ENCODE measurements at places on chromosomes 13 and 19.

DNA sequence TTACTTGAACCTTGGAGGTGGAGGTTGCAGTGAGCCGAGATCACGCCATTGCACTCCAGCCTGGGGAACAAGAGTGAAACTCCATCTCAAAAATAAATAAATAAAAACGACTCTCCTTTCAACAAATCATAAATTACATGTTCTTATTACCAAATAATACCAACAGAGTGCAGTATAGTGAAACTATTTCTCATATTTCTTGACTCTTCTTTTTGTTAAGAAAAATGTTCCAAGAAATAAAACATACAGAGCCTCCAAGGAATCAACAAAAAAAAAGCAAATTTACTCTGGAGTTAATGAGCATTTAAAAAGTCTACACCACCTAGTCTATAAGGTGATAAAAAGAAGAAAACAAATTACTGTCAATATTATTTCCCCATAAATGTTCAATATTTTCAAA, 188.8 kb downstream of the KLF12 start:
- DNase-seq = peak; percentile 58

DNA sequence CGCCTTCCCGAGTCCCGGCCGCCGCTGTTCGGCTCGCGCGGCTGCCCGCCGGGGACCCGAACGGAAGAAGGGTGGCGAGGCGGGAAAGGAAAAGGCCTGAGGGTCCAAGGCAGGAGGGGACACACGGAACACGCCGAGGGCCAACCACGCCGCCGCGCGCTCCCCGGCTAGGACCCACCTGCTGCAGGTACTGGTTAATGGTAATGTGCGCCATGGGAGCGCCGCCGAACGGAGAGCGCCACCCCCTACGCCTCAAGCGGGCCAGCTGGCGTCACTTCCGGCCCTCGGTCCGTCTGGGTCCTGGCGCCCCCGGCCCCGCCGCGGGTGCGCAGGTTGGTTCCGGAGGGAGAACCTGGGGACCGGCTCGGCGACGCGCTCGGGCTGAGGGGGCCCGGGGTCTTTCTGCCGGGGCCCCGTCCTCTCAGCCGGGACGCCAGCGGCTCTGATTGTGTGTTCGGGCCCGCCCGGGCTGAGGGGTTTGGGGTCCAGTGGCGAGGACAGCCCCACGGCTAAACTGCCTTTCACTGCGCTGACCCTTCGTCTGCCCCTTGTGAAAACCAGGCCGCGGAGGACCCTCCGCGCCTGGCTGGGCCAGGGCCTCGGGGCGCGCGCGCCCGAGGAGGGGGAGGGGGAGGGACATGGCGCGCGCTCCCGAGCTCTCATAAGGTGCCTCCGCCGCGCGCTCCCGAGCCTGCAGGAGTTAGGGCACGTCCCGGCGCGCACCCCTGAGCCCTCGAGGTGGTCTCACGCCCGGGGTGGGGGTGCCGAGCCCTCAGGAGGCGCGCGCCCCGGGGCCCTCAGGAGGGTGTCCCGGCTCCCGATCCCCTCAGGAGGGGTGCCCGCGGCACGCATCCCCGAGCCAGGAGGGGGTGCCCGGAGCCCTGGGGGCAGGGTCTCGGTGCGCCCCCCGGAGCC, at the start of gene PCID2:
Gene PCID2 (minus strand): TSS at position 249 of the 915 bp plus-strand sequence. CDS start 35 bp downstream, at position 214.
- peak; percentile 95 for DNase-seq

- DNase-seq = no peak
These were observed 456.4 kb downstream of the FGF14 start for GRCh38 chr13:101945435-101945834.

GRCh38 chr19:50362030-50362412, 3.4 kb downstream of the NAPSA start:
- no peak for DNase-seq

GRCh38 chr19:11197291-11198174, at the start of gene KANK2:
Gene KANK2 (minus strand): TSS chr19:11197545. CDS start chr19:11194511, 3,034 bp downstream.
- DNase-seq = peak; percentile 92

DNA sequence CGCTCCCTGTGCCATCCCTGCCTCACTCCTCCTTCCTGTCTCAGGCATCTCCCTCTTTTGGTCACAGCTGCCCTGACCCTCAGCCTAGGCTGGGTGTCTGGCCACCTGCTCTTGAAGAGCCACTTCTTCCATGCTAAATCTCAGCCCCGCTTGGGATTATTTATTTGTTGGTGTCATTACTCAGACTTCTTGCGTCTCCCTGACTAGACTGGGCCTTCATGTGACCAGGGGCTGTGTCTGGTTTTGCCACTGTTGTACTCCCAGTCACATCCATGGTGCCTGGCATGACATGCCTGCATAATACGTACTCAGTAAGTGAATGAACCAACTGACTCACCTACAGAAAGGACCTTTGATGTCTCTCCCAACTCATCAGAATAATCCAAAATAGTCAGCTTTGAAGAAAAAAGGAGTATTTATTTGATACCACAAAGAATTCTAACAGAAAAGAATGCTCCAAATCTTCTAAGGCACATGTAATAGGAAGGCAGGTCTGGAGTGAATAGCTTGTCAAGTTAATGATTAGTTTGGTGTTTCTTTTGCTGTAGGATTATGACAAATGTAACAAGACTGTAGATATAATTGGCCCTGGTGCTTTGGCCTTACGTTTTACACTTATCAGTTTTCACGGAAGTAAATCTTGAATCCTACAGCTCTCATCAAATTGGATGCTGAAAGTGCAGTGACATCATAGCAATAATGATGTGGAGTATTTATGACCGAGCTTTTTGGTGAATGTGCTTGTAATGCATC, 84.0 kb downstream of the ALOX5AP start:
- no peak for DNase-seq

Measured in adipocyte (in vitro differentiated cells).